ENCODE measurements at places on chromosomes 16 and 17.

DNA sequence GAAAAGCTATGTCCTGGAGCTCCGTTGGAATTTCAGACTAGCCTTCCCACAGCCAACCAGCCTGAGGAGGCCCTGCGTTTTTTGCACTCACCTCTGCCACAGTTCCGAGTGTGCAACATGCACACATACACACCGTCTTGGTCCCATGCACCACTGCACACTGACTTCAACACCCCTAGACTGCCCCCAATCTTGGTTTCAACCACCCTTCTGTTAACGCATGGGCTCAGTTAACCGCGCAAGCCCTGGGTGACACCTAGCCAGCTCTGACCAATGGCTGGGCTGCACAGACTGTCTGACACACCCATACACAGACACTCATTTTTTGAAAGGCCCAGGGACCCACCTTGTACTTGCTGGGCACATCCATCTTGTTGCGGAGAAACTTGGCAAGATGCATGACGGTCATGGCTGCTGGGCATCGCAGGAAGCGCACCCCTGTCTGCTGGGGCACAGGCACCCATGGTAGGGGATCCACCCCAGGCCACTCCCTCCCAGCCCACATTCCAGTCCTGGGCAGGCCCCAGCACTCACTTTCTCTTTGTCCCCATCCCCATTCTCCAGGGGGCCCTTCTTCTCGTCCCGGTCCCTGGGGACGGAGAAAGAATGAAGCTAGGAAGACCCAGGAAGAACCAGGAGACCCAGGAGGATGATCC is 8.0 kb downstream of the CISD3 start:
- DNase-seq = no peak

DNA sequence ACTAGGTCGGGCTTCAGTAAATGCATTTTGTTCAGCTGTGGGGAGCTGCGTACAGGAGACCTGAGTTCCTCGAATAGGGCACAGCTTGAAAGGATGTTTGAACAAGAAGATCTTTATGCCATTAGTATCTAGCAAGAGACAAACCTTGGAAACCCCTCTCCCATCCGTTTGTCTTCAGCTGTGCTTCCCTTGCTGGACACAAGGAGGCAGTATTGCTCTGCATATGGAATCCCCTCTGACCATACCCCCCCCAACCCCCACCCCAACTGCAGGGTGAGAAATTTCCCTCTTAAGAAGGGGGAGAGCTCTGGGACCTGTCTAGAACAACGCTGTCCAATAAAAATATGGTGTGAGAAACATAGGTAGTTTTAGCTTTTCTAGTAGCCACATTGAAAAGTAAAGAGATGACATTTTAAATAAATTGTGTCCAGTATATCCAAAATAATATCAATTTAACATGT is 1.6 kb downstream of the MRM1 start:
- peak; percentile 80 for DNase-seq

GRCh38 chr16:69107316-69107962 is 2.0 kb downstream of the HAS3 start:
- no peak for DNase-seq

GRCh38 chr17:44969144-44969780 is 1.2 kb upstream of the C1QL1 start:
- DNase-seq = no peak

DNA sequence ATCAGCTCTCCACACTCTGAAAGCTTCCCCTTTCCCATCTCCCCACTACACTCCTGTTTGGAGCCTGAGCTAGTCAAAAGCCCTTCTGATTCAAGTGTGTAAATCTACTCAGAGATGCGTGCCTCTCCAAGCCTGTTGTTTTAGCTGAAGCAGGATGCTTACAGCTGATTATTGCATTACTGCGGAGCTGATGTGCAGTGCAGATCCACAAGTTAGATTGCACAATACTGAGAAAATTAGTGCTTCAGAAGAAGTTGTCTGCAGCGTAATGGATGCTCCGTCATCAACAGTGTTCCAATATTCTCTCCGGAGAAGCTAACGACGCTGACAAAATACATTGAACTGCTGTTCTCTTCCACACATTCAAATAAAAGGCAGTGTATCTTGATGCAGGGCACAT is 44.8 kb upstream of the NLRP1 start:
- no peak for DNase-seq

DNA sequence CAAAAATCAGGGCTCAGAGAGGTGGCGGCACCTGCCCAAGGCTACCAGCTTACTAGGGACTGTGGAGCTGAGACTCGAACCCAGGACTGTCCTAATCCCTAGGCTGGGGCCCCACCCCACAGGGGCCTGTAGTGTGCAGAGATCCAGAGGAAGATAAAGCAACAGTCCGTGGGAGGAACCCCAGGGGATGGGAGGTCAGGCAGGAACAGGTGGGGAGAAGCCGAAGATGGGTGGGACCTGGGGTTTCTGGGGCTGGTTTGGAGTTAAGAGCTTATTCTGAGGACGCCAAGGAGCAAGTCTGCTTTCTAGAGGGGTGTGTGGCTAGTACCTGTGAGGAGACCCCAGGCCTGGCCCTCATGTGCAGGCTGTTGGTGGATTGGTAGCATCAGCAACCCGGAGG is 14.9 kb downstream of the C16orf74 start:
- no peak for DNase-seq

GRCh38 chr17:7177954-7178477 is 1.2 kb downstream of the ASGR1 start:
- peak; percentile 22 for DNase-seq
